NCI-H1436 treated with DMSO at 0.1 percent for 48 hours (cell line): ENCODE measurements at places on chromosomes 5 and 9.

DNA sequence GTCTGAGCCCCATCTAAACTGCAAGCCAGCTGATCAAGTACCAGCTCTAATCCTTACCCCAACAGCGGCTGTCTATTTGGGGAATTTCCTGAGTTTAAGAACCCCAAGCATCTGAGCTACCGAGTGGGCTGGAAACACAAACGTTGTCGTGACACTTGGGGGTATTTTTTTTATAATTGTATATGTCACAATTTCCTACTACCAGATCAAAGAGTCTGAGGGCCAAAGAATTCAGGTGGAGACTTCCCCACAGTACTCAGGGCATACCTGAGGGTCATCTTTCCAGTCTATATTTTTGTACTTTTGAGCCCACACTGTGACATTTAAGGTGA lies 42.8 kb downstream of the PTTG1 start:
- no peak for DNase-seq

DNA sequence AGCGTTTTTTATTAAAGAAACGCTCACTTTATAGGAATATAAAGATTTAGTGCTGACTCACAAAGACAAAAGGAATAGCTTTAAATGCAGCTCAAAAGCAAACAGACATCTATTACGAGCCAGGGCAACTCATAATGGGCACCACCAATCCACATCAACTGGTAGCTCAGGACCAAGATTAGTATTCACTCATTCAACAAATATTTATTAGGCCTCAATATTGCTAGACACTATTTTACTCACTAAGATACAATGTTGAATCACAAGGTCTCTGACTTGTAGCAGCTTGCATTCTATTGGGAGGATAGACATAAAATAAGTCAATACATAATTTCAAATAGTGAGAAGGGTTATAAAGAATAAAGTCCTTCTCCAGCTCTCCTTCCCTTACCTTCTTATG lies 8.0 kb upstream of the MAN2A1 start:
- DNase-seq = no peak

- DNase-seq = no peak
Measured at GRCh38 chr5:172799416-172799815, 28.4 kb upstream of the DUSP1 start.

DNA sequence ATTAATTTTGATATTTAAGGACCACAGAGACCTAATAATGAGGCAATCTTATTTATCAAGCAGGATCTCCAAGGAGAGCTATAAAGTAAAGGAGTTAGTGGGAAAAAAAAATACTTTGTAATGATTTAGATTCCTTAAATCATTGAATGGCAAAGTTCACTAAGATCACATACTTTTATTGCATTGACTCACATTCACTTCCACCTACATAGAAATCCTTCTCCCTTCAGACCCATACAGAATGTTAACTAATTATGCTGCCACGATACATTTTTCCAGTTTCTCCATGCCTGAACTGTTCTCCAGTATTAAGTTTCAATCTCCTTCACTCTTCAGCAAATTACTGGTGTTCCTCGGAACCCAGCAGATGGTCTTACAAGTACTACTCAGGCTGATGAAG lies 388.7 kb downstream of the EFNA5 start:
- DNase-seq = no peak

DNA sequence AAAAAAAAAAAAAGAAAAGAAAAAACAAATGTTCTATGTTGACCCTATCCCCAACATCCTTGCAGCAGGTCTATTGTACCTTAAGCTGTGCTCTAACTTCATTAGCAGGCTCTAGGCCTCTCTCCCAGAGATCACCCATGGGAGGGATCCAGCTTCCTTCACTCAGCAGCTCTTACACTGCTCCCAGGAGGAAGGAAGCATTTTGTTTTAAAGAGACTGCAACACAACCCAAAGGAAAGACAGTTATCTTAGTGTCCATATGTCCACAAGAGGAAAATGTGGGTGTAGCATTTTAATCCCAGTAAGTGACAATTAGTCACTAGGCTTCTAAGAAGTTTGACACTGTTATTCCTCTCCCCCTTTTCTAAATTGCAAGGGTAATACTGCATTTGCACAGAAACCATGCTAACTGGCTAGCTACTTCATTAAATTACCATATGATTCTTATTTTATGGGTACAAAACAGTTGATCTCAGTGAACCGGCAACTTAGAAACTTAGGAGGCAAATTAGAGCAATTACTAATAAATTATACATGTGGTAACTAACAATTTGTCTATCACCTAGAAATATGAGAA lies 58.8 kb downstream of the MARCHF3 start:
- no peak for DNase-seq

DNA sequence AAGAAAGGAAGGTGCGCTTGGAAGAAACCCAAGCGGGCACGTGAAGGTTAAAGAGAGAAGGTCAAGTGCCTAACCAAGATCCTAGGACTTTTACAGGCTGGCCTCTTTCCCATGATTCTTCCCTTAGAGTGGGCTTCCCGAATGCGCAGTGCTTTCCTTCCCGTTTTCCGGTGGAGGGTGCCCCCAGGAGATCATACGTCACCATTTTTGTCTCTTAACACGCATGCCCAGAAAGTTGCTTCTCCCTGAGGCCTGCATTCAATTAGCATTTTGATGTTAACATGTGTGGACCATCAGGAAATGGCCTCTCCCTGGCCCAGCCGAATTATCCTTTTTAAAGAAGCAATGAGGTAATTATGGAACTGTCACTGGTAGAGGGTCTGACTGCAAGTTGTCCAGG lies 1.9 kb upstream of the RUSC2 start:
- no peak for DNase-seq

DNA sequence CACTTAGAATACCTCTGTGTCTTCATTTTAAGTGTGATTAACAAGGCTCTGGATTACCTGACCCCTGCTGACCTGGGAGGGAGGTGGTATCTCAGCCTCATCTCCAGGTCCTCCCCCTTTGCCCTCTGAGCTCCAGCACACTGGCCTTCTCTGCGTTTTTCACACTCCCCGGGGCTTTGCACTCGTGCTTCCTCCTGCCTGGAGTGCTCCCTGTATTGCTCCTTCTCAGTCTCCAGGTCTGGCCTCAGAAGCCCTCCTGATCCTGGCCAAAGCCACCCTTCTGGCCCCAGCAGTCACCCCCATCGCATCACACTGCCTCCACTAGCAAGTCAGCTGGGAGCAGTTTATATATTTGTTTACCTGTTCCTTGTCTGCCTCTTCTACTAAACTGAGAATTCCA lies 13.6 kb upstream of the NEUROG1 start:
- no peak for DNase-seq

GRCh38 chr5:36417221-36417620 lies 115.5 kb upstream of the RANBP3L start:
- DNase-seq = no peak

- DNase-seq = no peak
Measured at GRCh38 chr5:79792463-79792862, 102.8 kb downstream of the CMYA5 start.

GRCh38 chr5:45093377-45093776 lies 284.6 kb downstream of the MRPS30 start:
- DNase-seq = no peak
